ENCODE measurements at places on chromosomes 7 and 10.

- DNase-seq: no peak
Observed at GRCh38 chr10:43218206-43218950, 48.5 kb downstream of the RASGEF1A start.

DNA sequence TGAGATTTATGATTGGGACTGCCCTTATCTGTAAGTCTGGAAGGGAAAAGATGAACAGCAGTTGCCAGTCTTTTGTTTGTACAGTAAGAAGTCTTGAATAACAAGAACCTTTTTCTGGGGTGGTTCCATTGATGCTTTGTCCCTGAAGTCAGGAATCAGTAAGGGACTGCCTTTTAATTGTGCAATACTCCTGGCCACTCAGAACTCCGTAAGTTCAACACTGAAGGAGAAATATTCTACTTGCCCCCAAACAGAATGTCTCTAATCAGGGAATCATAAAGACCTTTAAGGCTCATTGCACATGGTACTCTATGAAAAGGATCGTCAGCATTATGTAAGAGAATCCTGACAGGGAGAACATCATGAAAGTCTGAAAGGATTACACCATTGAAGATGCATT lies 361.4 kb downstream of the EXOC4 start:
- DNase-seq: no peak

DNA sequence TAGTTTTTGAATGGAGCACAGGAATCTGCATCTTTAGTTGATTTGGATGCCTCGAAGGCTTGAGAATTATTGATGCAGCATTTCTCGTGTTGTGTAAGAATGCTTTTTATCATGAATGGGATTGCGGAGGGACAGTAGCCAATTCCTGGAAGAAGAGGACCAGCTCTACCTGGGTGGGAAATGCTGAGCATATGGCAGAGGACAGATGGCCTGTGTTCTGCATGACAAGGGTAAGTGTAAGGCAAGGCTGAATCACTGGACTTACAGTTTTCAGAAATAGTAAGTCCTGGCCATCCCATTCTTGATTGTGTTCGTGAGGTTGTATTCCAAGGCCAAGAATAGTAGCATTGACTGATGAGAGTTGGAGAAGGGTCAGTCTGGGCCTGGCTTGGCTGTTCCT lies 15.9 kb downstream of the RP9 start:
- no peak for DNase-seq

- peak; percentile 52 for DNase-seq
Observed at GRCh38 chr10:70575874-70576802, 26.4 kb downstream of the PRF1 start.

- DNase-seq: no peak
Observed at GRCh38 chr7:39631736-39632308, 8.4 kb downstream of the RALA start.

GRCh38 chr7:94179466-94179865 lies 175.3 kb upstream of the BET1 start:
- DNase-seq: no peak

- no peak for DNase-seq
Observed at GRCh38 chr10:117762126-117762818, 219.7 kb downstream of the EMX2 start.

- DNase-seq: no peak
Observed at GRCh38 chr10:76657337-76658012, 980.1 kb downstream of the KCNMA1 start.

DNA sequence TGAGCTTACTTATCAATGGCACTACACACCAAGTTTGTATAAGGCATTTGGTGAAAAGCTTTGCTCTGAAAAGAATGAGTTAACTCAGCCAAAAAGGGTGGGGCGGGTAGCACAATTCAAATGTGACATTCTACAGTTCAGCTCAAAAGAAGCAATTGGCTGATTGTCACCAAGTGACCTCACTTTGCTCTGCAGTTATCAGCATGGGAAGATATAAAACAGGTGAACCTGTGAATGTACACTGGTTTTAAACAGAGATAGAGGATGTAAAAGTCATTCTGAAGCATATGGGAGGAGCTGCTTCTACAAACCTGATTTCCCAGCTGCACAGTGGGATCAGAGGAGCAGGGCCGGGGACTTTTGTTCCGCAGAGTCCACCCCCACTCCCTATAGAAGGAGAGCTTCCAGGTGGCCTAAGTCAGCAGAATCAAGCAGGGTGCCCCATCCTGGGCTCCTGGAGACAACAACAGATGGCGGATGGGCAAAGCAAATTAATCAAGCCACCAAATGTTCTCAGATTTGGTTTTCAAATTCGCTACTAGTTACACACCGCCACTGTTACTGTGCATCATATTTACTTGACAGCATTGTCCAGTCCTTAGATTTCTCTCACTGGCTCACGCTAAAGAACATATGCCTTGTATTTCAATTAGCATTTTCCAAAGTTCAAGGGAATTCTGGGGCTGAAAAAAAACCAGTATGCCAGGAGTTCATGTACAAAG lies 27.5 kb upstream of the NPVF start:
- no peak for DNase-seq

- no peak for DNase-seq
Observed at GRCh38 chr7:128729494-128729893, 9.7 kb upstream of the CALU start.

- DNase-seq: no peak
Observed at GRCh38 chr7:111510062-111510461, 52.2 kb downstream of the IMMP2L start.

- no peak for DNase-seq
Observed at GRCh38 chr7:133303931-133304330, 51.1 kb downstream of the EXOC4 start.

GRCh38 chr7:156155988-156156733 lies 343.9 kb upstream of the SHH start:
- no peak for DNase-seq

- no peak for DNase-seq
Observed at GRCh38 chr10:82850191-82850590, 975.2 kb downstream of the NRG3 start.

- DNase-seq: no peak
Observed at GRCh38 chr7:102097601-102098161, 189.0 kb upstream of the SH2B2 start.

- DNase-seq: no peak
Observed at GRCh38 chr7:17118412-17118811, 180.0 kb upstream of the AHR start.

DNA sequence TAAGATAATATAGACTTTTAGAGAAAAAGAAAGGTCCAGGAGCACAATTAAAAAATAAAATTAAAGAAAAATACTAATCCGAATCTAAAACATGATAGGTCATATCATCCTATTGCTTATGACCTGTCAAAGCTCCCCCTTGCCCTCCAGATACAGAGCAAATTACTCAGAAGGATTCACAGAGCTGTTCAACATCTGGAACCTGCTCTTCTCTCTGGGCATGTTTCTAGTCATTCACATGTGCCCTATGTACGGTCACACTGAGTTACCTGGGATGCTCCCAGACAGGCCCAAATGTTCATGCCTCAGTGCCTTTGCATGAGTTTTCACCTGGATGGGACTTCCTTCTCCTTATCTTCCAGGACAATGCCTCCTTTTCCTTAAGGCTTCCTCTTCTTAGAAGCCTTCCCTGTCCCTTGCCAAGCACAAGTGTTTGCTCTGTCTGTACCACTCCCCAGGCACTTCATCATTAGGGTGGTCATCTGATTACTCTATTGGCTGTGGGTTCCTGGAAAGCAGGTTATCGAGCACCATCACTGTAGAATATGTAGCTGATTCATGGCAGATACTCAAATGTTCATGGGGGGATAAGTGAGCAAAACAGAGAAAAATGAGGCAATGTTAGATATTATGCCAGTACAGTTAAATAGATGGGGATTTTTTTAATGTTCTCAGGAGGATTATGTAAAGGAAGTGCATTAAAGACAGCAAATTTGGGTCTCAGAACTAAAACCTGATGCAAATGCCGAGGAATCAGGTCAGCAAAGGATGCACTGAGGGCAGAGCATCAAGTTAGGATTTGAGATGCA lies 12.0 kb upstream of the AOAH start:
- DNase-seq: no peak

GRCh38 chr10:99292159-99292558 lies 37.0 kb upstream of the CNNM1 start:
- DNase-seq: no peak

- no peak for DNase-seq
Observed at GRCh38 chr10:126646110-126646509, 24.4 kb downstream of the C10orf90 start.

- no peak for DNase-seq
Observed at GRCh38 chr10:17473228-17473950, 19.0 kb upstream of the ST8SIA6 start.

DNA sequence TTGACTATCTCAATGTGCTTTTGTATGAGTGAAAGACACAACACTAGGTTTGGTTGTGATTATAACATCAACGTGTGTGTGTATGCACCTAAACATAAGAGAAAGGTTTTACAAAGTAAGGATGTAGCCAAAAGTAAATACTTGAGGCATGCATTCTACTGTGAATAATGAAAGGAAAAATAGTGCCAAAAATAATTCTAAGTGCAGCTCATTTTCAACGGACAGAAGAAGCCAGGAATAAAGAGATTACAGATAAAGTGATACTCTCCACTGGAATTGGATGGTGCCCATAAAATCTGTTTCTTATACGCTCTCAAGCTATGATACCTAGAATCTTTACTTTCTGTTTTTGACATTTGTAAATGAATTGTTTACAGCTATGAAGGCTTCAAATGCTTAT lies 135.0 kb upstream of the TMEM72 start:
- no peak for DNase-seq

- DNase-seq: peak; percentile 58
Observed at GRCh38 chr7:105011831-105012502, 2.0 kb upstream of the KMT2E start.

DNA sequence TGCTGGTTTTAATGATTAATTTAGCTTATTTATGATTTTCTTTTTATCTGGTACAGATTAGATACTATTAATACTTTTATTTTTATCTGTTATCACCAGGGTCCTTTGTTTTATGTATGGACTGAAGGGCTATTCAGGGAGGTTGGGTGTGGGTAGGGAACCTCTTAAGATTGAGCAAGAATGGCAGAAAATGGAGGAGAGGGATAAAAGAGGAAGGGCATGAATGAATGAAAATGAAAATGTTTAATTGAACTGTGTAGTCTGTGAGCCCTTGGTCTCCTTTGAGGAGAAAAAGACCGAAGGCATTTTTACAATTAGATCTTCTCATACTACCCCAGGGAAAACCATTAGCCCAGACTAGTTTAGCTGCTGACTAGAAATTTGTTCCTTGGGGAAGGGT lies 93.1 kb downstream of the CDK14 start:
- no peak for DNase-seq

GRCh38 chr10:69044546-69044945 lies 43.4 kb upstream of the SRGN start:
- DNase-seq: no peak

DNA sequence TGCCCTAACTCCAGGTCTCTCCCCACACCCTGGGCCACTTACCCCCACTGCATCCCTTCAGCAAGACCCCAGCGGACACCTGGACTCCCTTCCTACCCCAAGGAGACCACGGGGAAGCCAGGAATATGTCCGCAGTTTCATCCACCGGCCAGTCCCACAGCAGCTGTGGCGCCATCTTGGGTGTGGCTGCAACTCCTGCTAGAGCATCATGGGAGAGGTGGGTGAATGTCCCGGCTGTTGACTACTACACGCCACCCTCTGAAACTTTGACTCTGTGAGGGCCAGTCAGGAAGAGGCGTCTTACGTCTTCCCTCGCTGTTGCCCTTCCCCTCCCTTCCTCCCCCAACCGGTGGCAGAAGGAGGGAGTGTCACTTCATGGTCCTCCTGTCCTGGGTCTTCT lies 238.3 kb upstream of the RNF32 start:
- no peak for DNase-seq

- DNase-seq: no peak
Observed at GRCh38 chr7:142865766-142866165, 10.9 kb downstream of the EPHB6 start.

DNA sequence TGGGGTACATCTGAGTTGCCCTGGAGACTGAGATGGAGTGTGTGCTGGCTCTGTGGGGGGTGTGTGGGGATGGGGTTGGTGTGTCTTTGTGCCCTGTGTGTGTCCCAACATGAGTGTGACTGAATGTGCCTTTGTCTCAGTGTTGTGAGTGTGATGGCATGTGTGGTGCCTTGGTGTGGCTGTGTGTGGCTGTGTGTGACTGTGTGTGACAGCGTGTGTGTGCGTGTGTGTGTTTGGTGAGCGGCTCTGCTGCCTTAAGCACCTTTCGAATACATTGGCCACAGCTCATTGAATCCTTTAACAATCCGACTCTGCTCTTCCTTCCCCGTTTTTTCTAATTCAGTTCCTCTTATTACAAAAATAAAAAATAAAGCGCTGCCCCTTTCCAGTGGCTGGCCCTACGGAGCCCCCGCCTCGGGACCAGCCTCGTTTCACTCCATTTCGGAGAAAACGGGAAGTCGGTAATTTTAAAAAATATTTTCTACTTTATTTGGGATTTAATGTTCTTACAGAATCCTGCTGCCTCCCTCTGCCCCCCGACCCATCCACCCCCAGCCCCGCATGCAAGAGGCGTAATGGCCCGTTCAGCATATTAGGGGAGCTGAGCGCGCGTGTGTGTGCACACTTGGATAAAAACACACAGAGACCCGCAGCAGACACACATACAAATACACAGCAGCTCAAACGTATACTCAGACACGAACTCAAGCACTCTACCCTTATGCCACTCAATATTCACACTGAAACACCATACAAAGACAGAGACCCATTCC lies 35.5 kb downstream of the HIF1AN start:
- no peak for DNase-seq

DNA sequence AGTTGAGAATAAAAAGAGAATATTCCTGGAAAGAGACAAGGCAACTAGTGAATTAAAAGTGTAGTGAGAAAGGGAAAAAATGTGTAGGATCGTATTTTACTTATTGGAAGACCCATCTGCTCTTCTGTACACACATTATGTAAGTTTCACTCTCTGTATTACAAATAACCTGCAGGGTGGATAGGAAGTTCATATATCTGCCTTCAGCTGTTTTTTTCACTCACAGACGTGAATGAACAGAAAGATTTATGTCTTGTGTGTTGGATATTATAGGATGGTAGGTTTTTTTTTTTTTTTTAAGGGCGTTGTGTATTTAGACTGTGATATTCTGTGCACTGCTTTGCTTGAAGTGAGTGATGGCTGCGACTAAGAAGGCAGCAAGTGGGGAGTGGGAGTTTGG lies 266.5 kb downstream of the AUTS2 start:
- no peak for DNase-seq

DNA sequence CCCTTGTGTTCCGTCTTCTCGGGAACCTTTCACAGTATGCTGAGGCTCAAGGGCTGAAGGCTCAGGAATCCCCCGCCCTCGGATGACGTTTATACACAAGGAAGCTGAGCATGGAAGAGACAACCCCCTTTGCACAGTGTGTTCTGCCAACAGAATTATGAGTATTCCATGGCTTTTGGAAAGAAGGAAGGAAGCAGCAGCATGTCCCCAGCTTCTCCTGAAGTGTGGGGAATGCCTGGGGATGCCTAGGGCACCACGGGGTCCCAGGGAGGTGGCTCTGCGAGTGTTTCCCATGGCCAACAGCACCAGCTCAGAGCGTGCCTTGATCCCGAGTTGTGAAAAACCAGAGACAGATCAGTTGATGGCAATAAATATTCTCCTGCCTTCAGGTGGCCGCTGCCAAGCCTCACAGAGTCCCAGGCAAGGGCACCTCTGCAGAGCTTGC lies 88.8 kb upstream of the DDC start:
- DNase-seq: no peak

GRCh38 chr10:3886641-3887251 lies 101.7 kb upstream of the KLF6 start:
- DNase-seq: peak; percentile 50

- no peak for DNase-seq
Observed at GRCh38 chr10:116621934-116622655, 1.3 kb downstream of the PNLIPRP2 start.
